ENCODE measurements at places on chromosomes 5 and 9. TPM values are rescaled to one million over a fixed set of nuclear protein-coding genes. Genes with fewer than 3 reads are reported as not detected.

Gene SLC36A2
- not detected for total RNA-seq

Gene TAF11L5
- total RNA-seq: not detected

Gene RGMB
- 7.3 TPM for total RNA-seq

Gene PTGES
- total RNA-seq: 187 TPM

Gene GFRA3
- 0.14 TPM for total RNA-seq

Gene SOHLH1
- total RNA-seq: 0.05 TPM

Gene SHISAL2B
- total RNA-seq: not detected

Gene SLC23A1
- total RNA-seq: 1.3 TPM

Gene SLC6A3
- 1.3 TPM for total RNA-seq

Gene TMEM232
- total RNA-seq: 0.10 TPM

Gene NUTM2F
- not detected for total RNA-seq
